ENCODE measurements at places on chromosomes 3 and 15.
A peak's percentile ranks its signal among the peaks of the same experiment; 100 is the strongest.

- no peak for DNase-seq
Measured at GRCh38 chr15:79017953-79018352, 72.6 kb downstream of the RASGRF1 start.

- no peak for DNase-seq
Measured at GRCh38 chr3:106403371-106404145, 534.7 kb upstream of the CBLB start.

- DNase-seq: no peak
Measured at GRCh38 chr3:39212665-39213064, 20.3 kb upstream of the XIRP1 start.

- DNase-seq: no peak
Measured at GRCh38 chr15:98684436-98684835, 36.1 kb downstream of the IGF1R start.

- no peak for DNase-seq
Measured at GRCh38 chr3:62948921-62949320, 73.7 kb upstream of the CADPS start.

- no peak for DNase-seq
Measured at GRCh38 chr15:42371096-42371495, 11.8 kb downstream of the CAPN3 start.

DNA sequence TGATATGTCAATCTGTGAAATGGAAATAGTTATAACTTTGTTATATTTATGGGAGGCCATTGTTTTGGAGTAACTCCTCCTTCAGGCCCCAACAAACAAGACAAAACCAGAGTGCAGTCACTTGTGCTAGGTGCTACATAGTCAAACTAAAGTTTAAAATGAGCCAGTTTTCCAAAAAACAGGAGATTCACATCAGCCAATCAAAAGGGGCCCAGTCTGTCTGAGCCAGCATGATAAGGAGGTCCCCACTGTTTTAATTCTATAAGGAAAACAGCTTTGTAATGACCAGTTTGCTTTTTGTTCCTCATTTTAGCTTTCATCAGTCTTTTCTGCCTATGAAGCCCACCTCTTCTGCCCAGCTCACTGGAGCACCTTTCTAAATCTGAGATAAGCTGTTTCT is 94.7 kb upstream of the SLC7A14 start:
- DNase-seq: no peak

DNA sequence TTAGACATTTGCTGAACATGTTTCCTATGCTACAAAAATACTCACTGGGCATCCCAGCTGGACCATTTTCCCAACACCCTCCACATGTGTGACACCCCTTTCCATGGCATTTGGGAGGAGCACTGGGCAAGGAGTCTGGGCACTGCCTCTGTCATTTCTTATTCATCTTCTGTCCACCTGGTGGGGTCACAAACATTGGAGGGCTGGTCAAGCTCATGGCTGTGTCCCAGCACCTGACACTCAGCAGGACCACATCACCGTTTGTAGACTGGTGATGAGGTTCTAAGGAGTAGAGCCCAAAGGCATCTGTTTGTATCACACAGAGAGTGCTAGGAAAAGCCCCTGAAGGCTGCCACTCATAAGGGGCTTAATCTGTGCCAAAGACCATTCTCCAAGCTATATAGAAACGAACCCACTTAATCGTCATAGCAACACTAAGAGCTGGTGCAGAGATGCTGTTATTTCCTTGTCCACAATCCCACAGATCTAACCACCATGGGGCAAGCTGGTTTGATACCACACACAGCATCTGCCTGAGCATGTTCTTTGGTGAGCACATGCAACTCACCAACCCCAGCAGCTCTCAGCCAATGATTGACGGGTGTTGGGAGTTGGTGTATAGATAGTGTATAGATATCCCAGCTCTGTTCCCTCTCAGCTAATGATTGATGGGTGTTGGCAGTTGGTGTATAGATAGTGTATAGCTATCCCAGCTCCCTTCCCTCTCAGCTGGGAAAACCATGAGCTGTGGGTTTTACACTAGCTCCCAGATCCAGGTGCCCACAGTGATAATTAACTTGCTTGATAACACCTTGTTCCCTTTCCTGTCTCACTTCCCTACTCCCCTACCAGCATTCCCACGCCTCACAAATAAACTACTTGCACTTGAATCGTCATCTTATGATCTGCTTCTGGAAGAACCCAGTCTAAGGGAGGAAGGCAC is 42.7 kb upstream of the ATP2B2 start:
- DNase-seq: no peak

DNA sequence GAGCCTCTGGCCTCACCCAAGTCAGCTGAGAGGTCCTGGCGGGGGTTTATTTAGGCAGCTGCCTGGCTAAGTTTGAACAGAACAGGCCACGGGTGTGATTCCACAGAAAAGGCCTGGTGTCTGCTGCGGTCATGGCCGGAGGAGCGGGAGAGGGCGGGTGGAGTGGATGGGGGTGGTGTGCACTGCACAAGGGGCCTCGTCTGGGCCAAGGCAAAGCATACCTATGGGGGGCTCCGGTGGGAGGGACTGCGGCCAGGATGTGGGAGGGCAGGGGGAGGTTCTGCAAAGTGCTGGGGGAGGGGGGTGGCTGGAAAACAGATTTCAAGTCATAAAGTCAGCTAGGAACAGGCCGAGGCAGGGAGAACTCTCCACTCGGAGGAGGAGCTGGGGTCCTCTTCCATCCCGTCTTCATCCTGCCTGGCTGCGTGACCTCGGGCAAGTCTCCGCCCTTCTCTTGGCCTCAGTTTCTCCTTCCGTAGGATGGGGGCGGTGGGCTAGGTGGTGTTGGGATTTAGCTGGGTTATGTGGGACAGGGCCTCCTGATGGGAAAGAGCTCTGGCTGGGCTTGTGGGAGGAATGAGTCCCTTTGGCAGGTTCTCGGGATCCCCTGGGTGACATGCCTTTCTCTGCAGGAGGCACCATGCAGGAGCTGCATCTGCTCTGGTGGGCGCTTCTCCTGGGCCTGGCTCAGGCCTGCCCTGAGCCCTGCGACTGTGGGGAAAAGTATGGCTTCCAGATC is 878 bp downstream of the ISLR start:
- DNase-seq: no peak

DNA sequence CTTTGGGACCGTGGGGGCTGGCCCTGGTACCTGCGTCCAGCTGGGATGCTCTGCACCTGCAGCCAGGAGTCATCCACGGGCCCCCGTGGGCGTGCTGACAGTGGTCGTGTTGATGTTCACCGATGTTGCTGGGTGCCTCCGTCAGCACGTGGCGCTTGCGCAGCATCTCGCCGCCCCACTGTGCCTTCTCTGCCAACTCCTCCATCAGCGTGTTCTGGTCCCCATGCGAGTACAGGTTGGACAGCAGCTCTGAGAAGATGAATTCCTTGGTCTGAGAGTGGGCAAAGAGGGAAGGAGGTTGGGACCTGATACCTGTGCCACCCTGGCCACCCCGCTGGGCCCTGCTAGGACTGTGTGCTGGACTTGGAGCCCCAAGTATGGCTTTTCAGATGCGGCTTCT is 61.4 kb downstream of the ADAMTS7 start:
- no peak for DNase-seq

GRCh38 chr3:52688266-52688665 is 2.4 kb downstream of the GNL3 start:
- no peak for DNase-seq

DNA sequence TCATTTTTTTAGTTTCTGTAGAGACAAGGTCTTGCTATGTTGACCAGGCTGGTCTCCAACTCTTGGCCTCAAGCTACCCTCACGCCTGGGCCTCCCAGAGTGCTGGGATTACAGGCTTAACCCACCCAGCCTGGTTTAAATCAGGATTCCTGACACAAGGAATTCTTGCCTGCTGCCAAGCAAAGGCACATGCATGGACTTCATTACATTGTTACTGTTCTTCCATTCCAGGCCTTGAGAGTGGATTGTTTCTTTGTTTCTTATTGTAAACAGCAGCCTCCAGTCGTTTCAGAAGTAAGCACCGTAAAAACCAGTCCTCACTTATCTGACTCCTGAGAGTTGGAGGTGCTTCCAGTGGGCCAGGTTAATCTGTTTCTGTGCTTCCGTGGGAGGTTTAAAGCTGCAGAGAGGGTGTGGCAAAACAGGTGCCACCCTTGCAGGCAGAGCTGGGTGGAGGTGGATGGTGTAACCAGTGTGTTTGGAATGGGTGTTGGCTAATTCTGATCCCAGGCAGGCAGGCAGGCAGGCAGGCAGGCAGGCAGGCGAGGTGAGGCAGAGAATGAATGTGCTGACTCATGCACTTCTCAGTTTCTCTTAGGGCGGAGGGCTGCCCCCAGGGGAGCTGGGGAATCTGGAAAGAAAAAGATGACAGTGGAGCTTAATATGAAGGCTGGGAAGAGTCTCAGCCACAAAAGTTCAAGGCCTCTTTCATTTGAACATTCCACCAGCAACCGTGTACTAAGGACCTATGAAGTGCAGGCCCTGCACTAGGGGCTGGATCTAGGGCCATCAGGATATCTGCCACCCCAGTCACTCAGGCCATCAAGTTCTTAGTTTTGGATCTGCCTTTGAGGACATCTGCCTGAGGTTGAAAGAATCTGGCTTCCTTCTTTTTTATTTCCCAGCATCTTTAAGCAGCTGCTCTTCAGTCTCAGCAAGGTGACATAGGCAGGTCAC is 37.0 kb upstream of the CDCP1 start:
- peak; percentile 40 for DNase-seq

DNA sequence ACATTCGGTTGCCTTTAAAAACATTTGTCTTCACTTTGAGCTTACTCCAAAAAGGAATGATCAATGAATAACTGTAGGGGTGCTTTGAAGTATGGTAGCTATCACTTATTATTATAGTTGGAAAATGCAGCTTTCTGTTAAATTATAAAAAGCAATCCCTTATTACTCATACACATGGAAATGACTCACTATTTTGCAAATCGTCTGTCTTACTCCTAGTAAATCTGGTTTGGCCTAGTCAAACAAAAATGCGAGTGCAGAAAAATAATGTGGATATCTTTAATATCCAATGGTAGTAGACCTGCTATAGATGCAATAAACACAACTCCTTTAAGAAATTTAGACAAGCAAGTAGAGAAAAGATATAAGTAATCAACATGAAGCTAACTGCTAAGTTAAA is 112.5 kb downstream of the ZIC1 start:
- no peak for DNase-seq

- DNase-seq: no peak
Measured at GRCh38 chr3:153277029-153277428, 115.0 kb downstream of the RAP2B start.

DNA sequence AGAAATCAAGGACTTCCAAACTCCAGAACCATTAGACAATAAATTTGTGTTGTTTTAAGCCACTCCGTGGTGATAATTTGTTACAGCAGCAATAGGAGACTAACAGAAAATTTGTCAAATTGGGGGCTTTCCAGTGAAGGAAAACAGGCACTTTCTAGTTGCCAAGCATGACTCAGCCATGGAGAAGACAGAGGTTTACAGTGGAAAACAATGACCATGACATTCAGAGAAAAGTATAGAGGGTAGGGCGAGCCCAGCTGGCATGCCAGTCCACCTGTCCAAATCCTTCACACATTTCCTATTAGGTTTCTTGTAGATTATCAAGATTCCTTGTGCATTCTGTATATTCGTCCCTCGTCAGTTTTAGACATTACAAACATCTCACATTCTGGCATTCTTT is 24.9 kb downstream of the SLCO2A1 start:
- DNase-seq: no peak

DNA sequence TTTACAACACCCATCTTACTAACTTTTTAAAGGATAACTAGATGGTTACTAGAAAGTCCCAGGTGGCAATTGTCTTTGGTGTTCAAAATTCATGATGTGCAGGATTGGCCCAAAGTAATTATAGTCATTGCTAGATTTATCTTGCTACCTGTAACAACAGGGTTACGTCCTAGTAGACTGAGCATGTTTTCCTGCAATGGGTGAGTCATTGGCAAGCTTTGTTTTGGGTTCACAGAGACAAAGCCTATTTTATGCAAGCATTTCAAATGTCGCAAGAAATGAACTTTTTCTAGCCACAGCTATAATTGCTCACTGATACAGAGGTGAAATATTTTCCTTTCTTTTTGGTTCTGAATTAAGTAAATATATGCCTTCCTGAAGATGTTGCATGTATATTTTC is 267.6 kb downstream of the AGBL1 start:
- DNase-seq: no peak

DNA sequence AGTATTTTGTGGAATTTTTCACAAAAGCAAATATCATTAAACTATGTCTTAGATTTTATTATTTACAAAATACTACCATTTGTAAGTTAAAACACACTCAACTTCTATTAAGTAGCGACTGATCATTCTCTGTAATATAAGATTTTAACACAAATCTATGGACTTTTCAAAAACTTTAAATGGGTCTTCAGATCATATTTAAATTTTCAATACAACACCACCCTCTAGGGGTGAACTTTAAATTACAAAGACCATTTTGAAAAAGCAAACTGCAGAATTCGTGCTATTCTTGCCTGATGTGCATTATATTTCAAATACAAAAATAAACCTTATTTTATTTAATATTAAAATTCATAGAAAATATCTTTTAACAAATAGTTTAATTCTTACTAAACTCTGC is 8.2 kb upstream of the VGLL4 start:
- DNase-seq: no peak

DNA sequence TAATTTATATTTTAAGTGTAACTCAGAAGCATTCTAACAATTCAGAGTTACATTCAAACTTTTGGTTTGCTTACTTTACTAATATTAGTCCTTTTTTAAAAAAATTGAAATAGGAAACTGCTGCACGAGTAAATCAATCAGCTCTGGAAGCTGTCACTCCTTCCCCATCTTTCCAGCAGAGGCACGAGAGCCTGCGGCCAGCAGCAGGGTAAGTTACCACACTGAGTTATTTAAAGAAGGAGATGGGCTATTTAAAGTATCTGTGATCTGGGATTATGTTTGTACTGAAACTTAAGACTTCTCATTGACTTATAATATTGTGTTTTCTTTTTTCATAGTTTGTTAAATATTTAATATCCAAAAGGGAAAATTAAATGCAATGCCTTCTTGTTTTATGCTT is 29.3 kb downstream of the APPL1 start:
- no peak for DNase-seq

GRCh38 chr3:182710557-182711157 is 82.6 kb upstream of the ATP11B start:
- no peak for DNase-seq

GRCh38 chr3:171950373-171950772 is 89.0 kb upstream of the FNDC3B start:
- DNase-seq: no peak

DNA sequence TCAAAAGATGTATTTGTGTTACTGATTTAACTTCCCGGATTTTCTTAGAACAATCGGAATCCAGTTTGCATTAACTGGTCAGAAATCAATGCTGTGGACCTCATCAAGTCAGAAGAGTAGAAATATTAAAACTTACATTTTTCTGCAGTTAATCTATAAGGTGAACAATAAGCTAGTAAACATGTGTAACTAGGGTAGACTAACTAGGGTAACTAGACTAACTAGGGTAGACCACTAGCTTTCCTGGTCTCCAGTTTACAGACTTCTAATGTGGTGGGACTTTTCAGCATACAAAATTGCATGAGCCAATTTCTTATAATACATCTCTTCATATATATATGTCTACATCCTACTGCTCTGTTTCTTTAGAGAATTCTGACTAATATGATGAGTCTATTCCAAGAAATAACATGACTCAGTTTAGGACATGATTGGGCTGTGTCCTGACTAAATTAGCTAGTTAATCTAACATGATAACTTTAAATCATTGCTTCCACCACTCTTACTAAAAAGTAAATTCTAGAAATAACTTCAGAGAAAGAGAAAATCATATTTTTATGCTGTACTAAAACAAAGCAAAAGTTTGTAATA is 5.3 kb downstream of the PLSCR2 start:
- no peak for DNase-seq

Measured in caudate nucleus (tissue), 63 donors.